ENCODE measurements at places on chromosomes 5 and 9. TPM values are rescaled to one million over a fixed set of nuclear protein-coding genes. Genes with fewer than 3 reads are reported as not detected.

DNA sequence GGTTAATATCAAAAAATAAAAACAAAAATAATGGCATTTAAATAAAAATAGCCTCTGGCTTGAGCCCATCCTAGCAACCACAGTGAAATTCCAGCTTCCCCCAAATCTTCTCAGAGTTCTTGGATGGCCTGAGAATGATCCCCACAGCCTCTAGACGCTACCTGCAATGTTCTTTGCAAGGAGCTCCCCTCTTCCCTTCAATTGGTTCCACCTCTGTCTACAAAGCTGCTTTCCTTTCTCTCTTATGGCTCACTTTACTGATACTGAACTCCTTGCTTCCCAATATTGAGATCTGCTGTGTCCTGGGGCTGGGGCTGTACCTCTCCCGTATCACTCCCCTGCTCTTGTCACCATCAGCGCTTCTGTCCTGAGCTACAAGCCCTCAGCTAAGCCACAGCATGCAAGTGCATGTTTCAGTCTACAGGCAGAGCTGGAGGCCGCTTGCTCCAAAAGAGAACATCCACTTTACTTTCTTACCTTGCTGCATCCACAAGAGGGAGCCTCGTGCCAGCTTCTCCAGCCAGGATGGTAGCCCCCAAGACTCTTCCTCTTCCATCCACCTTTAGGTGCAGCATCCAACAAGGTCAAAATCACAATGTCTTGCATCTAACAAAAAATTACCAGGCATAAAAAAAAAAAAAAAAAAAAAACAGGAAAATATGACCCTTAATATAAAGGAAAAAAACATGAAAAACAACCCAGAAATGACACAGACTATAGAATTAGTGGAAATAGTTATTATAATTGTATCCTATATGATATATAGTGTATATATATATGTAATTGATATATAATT lies 57.4 kb upstream of the PRSS3 start:
- DNase-seq: peak; percentile 56
- no peaks in the 10 kb centered on the region for H3K4me1 ChIP-seq
- H3K27ac ChIP-seq: no peak overlapping the region
- no peak overlapping the region for H3K4me3 ChIP-seq
- H3K36me3 ChIP-seq: no peaks in the 10 kb centered on the region
- H3K27me3 ChIP-seq: no peaks in the 10 kb centered on the region

Gene ST8SIA4
- total RNA-seq: 0.67 TPM

DNA sequence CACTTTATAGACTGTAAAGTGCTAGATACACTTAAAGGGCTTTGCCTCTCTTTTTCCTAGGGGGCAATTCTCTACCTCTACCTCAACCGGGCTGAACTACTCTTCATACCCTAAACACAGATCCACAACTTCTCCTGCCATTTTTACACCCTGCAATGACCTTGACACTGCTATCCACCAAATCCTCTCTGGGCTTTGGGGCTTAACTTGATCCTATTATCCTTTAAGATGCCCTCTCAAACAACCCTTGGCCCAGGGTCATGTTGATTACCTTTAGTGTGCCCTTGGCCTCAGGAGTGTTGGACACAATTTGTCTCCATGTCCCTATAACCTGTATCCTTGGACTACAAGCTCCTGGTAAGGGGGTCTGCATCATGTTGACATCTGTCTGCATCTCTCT lies 19.5 kb downstream of the ANXA6 start:
- DNase-seq: no peak
- no peak overlapping the region for H3K4me3 ChIP-seq
- H3K27me3 ChIP-seq: peaks cover 12% of the 10 kb centered on the region
- H3K4me1 ChIP-seq: no peaks in the 10 kb centered on the region

- no peak for DNase-seq
- no peaks in the 10 kb centered on the region for H3K4me1 ChIP-seq
- no peak overlapping the region for H3K4me3 ChIP-seq
- no peak overlapping the region for H3K27ac ChIP-seq
- H3K36me3 ChIP-seq: no peaks in the 10 kb centered on the region
Measured at GRCh38 chr5:168651648-168652047, 72.5 kb upstream of the PANK3 start.

Gene GABBR2
- total RNA-seq: 0.47 TPM

DNA sequence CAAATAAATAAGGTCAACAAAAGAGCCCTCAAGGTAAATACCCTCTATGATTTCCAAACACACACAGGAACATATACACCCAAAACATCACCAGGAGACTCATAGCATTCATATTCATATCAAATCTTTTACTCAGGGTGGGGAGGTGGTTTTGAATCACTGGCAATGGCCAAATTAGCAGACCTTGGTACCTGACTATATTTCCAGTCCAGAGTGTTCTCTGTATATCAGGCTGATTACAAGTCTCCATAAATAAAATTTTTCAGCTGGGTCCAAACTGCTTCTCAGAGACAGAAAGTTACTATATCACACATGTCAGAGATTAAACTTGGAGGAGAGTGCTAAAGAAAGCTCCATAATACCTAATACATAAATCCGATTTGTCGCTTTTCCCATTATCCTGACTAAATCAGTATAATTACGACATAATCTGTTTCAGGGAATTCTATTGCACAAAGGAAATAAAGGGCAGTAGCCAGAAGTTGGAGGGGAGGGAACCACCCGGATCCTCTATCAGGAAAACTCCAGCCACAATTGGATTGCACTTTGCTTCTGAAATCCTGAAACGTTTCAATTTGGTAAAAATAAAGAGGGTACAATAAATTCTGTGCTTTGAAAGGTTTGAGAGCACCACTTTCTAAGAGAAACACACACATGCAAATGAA lies 7.0 kb upstream of the GOLGA1 start:
- no peaks in the 10 kb centered on the region for H3K4me1 ChIP-seq
- H3K4me3 ChIP-seq: no peak overlapping the region
- DNase-seq: no peak
- H3K36me3 ChIP-seq: peaks cover 12% of the 10 kb centered on the region

- H3K27me3 ChIP-seq: no peaks in the 10 kb centered on the region
- no peak overlapping the region for H3K27ac ChIP-seq
- no peaks in the 10 kb centered on the region for H3K36me3 ChIP-seq
- H3K4me3 ChIP-seq: no peak overlapping the region
- DNase-seq: no peak
Measured at GRCh38 chr9:26833792-26834191, 58.8 kb downstream of the CAAP1 start.

GRCh38 chr9:76219560-76220151 lies 174.6 kb downstream of the RFK start:
- DNase-seq: peak; percentile 0
- H3K4me1 ChIP-seq: no peaks in the 10 kb centered on the region

Gene ISOC1
- 54.0 TPM for total RNA-seq

Gene GLDC
- total RNA-seq: 0.27 TPM

Gene FRRS1L
- not detected for total RNA-seq

- H3K4me1 ChIP-seq: no peaks in the 10 kb centered on the region
- no peak for DNase-seq
- no peaks in the 10 kb centered on the region for H3K27me3 ChIP-seq
- H3K4me3 ChIP-seq: no peak overlapping the region
- no peaks in the 10 kb centered on the region for H3K36me3 ChIP-seq
Measured at GRCh38 chr9:25556540-25556939, 121.7 kb downstream of the TUSC1 start.

GRCh38 chr5:79025054-79025472 lies 40.0 kb upstream of the ARSB start:
- no peak overlapping the region for H3K4me3 ChIP-seq
- no peak overlapping the region for H3K27ac ChIP-seq
- DNase-seq: peak; percentile 61
- H3K36me3 ChIP-seq: no peaks in the 10 kb centered on the region

- no peaks in the 10 kb centered on the region for H3K4me1 ChIP-seq
- H3K36me3 ChIP-seq: no peaks in the 10 kb centered on the region
- no peak for DNase-seq
- no peak overlapping the region for H3K27ac ChIP-seq
- no peaks in the 10 kb centered on the region for H3K27me3 ChIP-seq
- H3K4me3 ChIP-seq: no peak overlapping the region
Measured at GRCh38 chr9:125942125-125942524, 195.0 kb downstream of the PBX3 start.

GRCh38 chr5:174387448-174387847 lies 336.9 kb upstream of the MSX2 start:
- no peak for DNase-seq
- H3K4me1 ChIP-seq: no peaks in the 10 kb centered on the region
- no peak overlapping the region for H3K4me3 ChIP-seq

DNA sequence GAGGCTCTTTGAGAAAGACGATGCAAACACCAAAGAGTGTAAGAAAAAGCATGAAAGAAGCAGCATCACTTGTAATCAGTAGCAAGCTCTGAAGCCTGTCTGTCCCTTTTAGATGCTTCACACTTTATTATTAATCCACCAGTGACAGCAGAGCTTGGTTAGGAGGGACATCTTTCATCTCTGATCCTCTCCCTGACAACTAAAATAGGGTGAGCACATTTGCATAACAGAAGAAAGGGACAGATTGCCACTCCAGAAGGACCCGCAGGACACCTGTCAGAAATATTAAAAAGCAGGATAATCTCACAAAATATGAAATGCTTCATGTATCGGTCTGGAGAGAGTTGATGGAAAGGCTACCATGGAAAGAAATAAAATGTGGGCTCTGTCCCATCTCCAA lies 71.4 kb upstream of the MAP1B start:
- no peak for DNase-seq
- no peak overlapping the region for H3K4me3 ChIP-seq
- no peaks in the 10 kb centered on the region for H3K36me3 ChIP-seq
- H3K27ac ChIP-seq: no peak overlapping the region
- peaks cover 14% of the 10 kb centered on the region for H3K27me3 ChIP-seq
- no peaks in the 10 kb centered on the region for H3K4me1 ChIP-seq

DNA sequence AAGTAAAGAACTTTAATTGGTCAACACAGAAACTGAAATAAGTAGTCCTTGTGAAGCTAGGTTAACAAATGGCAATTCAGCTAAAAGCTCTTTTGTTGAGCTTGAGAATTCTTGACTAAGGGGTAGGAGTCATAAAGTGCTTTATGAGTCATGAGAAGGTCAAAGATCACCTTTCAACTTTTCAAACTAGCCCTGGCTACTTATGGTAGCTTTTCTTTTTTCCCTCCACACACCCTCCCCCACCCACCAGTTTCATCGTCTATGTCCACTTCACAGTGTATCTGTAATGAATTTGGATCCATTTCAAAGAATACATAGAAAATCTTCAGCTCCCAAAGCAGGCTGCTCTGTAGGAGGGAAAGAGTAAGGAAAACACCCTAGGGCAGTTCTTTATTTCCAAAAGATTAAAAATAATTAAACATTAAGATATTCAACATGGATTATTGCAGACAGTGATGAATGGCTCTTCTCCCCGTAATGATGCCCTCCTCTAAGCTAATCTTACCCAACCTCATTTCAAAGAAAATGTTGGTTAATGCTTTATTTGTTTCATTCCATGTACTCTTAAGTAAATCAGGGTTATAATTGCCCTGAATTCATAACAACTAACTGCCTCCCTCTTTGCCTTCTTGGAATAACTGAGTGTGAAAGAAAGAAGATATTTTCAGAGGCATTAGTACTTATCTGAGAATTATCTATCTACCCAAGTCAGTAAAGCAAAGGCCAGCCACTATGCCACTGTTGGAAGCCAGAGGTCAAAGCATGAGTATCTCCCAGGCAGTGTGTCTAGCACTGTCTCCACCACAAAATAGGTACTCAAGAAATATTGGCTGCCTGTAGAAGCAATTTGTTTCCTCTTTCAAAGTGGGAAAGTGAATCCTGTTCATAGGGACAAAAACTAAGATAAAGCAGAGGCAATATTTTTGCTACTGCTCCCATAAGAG lies 290.6 kb downstream of the PIK3R1 start:
- no peaks in the 10 kb centered on the region for H3K4me1 ChIP-seq
- DNase-seq: peak; percentile 56
- H3K27me3 ChIP-seq: no peaks in the 10 kb centered on the region
- H3K36me3 ChIP-seq: no peaks in the 10 kb centered on the region
- no peak overlapping the region for H3K4me3 ChIP-seq

- H3K4me1 ChIP-seq: no peaks in the 10 kb centered on the region
- H3K36me3 ChIP-seq: no peaks in the 10 kb centered on the region
- no peak overlapping the region for H3K4me3 ChIP-seq
- DNase-seq: no peak
Measured at GRCh38 chr9:117302487-117302886, 112.4 kb downstream of the ASTN2 start.

DNA sequence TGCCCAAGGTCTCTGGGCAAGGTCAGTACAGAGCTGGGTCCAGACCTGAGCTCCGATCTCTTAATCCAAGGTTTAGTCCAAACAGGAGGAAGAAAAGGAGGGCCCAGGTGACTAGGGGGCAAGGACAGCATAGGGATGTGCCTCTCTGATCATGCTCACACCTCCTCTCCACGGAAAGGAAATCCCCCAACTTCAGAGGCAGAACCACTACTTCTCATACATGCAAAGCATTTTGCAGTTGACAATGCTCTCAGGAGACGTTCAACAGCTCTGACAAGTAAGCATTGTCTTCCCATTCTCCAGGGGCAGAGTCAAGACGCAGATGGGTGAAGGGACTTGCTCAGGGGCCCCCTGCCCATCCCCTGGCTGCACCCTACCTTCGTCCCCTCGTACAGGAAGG lies 8.7 kb upstream of the CORO2A start:
- H3K4me3 ChIP-seq: no peak overlapping the region
- no peaks in the 10 kb centered on the region for H3K27me3 ChIP-seq
- H3K27ac ChIP-seq: no peak overlapping the region
- H3K4me1 ChIP-seq: peaks cover 23% of the 10 kb centered on the region
- no peak for DNase-seq
